ENCODE measurements at places on chromosomes 3 and 15.

- no peak for DNase-seq
Measured at GRCh38 chr3:80676866-80677265, 909.1 kb upstream of the ROBO1 start.

GRCh38 chr3:56845505-56845904, 43.8 kb upstream of the ARHGEF3 start:
- no peak for DNase-seq

DNA sequence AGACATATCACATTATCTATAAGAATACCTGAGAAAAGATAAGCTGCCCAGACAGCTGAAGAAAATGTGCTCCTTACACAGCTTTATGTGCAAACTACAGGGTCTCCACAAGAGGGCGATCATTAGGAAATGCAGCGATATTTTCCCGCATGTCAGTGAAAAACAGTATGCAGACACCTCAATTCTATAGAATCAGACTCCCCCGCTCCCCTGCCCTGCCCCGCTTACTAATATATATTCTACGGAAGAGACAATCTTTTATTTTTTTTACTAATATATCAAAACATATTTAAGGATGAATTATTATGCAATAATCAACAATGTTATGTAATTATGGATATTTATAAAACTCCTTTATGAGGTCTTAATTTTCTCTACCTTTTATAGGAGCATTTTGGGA, 681.3 kb downstream of the ROBO1 start:
- peak; percentile 50 for DNase-seq

DNA sequence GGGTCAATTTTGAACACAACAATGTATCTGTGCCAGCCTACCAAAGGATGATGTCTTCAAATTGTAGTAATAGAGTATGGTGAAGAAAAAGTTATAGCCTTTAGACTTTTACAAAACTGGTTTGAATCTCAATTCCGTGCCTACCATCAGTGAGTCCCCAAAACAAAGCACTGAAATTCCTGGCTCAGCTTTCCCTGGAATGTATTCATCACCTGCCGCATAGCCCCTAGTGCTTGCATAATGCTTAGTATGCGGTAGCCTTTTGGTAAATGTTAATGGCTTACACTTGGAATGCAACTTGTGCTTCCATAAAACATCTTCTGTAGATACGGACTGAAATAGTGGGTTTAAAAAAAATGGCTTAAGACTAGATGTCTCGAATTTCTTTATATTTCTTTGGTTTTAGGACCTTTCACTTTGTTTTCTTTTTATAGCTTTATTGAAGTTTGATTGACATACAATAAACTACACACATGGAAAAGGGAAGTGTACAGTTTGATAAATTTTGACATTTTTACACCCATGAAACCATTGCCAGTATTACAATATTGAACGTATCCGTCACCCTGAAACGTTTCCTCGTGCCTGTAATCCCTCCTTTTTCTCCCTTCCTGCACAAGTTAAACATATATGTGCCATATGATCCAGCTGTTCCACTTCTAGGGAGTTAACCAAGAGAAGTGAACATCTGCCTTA, 12.1 kb downstream of the SACM1L start:
- no peak for DNase-seq

DNA sequence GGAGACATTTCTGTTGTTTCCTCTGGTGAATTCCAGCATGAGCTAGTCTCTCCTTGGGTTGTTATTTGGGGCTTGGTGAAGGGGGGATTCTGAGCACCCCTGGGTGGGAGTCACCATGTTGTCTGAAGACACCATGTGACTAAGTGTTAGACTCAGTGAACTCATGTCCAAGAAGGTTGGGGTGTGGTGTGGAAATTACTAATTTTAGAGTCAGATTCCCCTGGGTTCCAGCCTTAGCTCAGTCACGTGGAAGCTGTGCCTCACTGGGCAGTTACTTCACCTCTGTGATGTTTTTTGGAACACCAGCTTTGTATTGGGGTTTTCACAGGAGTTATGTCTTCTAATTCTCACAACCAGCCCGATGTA, 171.5 kb downstream of the RPLP1 start:
- DNase-seq = no peak

DNA sequence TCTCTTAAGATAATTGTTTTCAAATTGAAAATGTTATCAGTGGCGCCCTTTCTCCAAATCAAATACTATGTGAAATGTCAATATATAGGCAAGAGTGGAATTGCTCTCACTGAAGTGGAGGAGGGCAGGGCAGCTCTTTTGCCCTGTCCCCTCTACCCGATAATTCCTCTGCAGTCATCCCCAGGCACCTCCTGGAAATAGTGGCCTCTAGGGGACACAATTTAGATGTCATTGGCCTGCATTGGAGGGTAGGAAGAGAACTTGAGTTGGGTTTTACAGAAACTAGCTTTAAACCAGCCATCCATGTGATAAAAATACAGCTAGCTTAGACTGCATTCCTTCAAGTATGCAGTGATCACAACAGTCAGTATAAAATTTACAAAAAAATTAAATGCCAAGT, 288.9 kb downstream of the EDEM1 start:
- no peak for DNase-seq

GRCh38 chr3:88785841-88786240, 321.6 kb upstream of the EPHA3 start:
- DNase-seq = no peak

DNA sequence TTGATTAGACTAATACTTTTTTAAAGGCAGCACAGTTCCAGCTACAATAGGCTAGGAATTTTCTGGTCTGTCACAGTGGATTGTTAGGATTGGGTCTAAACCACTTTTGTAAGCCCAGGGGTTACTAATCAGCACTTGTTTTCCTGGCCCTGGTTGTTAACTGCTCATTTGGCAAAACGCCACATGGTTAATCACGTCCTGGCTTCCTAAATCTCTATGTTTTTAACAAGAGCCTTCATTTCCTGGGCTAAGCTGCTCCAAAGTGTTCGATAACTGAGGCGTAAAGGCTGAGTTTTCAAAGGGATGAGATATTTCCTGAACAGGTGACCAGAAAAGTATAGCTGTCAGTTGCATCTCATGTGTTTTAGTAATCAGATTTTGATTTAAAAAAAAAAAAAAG, 38.9 kb upstream of the CLRN1 start:
- DNase-seq = no peak

DNA sequence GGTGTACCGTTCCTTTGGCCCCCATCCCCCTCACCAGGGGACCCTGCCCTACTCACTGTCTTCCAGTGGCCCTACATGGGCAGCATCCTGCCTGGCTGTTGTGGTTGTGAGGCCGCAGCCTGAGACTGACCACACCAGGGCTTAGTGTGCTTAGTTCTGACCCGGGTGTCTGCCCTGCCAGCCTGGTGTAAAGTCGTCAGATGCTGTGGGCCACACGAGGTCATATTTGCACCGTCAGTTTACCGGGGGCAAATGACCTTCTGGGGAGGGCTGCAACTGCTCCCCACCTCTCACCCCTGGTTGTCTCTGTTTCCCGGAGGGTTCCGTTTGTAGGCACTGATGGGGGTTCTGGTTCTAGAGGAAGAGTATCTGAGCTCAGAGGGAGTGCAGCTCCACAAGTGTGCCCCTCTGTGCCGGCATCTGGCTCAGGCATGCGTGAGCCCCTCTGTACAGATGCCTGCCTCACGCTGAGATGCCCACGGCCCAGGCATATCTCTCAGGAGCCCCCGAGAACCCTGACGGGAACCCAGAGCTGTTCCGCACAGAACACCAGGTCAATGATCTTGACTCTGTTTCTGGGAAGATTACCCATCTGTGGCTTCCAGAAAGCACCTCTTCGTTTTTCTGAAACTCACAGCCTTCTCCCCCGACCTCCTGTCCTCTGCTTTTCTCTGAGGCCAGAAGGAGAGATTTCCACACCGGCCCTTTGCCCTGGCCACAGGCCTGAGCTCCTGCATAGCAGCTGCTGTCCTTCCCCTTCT, 19.2 kb downstream of the KLF13 start:
- peak; percentile 76 for DNase-seq

DNA sequence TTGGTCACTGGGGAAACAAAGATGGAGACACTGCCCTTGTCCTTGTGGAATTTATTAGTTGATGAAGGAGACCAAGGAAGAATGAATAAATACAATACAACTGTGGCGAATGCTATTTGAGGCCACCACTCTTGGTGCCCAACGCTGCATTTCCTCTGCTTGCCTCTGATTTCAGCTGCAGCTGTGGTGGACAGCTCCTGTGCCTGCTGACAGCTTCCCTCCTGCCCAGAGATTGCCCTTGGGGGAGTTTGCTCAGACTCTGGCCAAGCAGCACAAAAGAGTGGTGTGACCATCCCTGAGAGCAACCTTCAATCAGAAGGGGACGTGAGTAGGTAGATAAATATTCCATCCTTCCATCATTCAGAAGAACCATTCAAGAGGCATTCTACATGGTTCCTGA, 64.6 kb upstream of the FHIT start:
- no peak for DNase-seq

GRCh38 chr3:179415377-179415776, 35.9 kb downstream of the GNB4 start:
- DNase-seq = no peak

DNA sequence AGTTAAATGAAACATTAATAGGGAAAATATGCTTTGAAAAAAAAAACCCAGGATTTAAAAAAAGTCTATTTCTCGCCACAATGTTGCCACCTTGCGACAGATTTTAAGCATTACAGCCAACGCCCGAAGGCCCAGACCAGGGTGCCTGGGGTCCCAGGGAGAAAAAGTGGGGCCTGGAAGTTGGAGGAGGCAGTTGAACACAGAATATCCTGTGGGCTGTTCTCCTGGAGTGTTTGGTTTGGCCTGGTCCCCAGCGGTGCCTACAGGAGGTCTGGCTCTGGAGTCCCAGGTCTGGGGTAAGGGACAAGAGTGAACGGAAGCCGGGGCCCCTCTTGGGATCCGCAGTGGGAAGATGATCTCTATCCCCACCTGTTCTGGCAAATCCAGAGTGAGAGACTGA, 3.4 kb downstream of the RNU6-1 start:
- no peak for DNase-seq

DNA sequence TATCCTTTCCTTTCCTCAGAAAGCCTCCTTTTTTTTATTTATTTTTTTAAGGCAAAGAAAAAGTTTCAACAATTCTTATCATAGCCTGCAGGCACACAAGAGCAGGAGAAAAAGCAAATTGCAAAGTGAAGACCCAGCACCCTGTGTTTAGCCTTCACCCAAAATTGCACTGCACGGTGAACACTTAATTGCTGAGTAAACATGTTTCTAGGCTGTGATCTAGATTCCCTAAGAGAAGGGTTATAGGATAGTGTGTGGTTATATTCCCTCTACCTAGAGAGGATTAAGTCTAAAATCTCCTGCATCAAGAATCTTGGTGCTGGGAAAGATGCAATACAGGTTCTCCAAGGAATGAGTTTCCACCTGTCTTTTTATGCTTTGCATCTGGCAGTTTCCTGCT, 70.2 kb upstream of the BFSP2 start:
- DNase-seq = no peak

- no peak for DNase-seq
Measured at GRCh38 chr15:40736575-40736974, 18.5 kb downstream of the RMDN3 start.

DNA sequence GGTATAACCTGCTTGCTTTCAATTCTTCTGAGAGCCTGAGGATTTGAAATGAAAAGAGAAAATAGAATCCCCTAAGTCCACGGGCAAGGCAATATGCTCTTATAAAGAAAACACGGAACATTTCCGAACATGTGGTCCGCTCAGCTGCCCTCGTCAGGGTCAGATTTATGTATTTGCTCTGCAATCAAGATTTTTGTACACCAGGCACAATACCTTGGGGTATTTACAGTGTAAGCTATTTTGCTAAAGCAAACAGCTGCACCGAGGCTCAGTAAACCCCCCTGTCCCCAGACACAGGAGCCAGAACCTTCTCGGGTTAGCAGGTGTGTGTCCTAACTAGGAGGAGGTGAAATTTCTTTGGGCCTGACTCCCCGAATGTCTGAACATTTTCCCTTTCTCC, 155.8 kb upstream of the LRIG1 start:
- DNase-seq = no peak

GRCh38 chr3:27699067-27699466, 23.1 kb downstream of the EOMES start:
- no peak for DNase-seq

GRCh38 chr15:29051422-29051821, 165.6 kb downstream of the APBA2 start:
- no peak for DNase-seq

DNA sequence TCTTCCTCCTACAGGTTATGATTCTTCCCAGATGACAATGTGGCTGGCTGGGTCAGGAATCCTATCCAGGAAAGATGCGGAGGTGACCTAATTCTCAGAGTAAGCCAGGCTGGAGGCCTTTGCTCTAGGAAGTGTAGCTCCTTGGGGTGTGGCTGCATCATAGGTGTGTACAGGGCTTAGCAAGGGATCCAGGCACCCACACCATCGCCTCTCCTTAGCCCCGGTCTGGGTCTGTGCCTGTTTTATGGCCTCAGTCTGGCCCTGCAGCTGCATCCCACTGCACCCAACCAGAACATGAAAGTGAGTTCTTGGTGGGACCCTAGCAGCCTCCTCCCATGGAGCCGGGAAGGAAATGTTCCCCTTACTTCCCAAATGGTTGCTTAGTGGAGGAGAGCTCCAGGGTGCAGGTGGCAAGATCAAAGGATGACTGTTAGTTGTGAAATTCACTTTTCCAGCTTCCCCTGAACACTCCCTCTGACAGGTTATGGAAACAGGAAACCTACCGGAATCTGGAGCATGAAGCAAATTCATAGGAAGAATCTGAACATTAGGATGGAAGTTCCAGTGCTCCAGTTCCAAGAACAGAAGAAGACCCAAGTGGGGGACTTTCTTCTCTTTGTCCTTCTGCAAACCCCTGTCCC, 2.7 kb upstream of the AMOTL2 start:
- no peak for DNase-seq

- DNase-seq = no peak
Measured at GRCh38 chr3:79366414-79366813, 401.4 kb downstream of the ROBO1 start.

- no peak for DNase-seq
Measured at GRCh38 chr3:186869253-186870100, 27.0 kb downstream of the ADIPOQ start.

DNA sequence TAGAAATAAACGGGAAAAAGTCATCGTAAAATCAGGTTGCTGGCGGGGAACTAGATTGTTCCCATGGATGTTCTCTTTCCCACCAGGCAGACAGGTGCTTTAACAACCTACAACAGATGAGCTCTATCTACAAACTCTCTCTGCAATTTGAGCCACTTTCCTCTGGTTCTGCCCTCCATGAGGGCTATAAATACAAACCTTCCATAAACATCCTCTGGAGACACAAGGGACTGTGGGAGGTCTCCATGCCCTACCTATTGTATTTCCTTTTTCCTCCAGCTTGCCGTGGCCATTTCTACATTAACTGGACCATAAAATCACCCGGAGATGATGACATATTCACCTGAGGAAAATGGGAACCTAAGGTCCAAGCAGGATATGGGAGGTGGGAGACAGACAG, 151.1 kb downstream of the GABRB3 start:
- DNase-seq = no peak

GRCh38 chr3:42524751-42525150, 22.3 kb downstream of the VIPR1 start:
- no peak for DNase-seq

GRCh38 chr3:66428733-66429132, 72.1 kb downstream of the LRIG1 start:
- DNase-seq = peak; percentile 92

- no peak for DNase-seq
Measured at GRCh38 chr3:9224490-9224889, 25.0 kb downstream of the SRGAP3 start.
